Aorta (tissue), 5 donors: ENCODE measurements at places on chromosomes 5 and 9.

GRCh38 chr5:158807-159447 lies 32.4 kb upstream of the LRRC14B start:
- DNase-seq: peak; percentile 61

GRCh38 chr5:16935231-16936149 lies 598 bp downstream of the MYO10 start:
- DNase-seq: peak; percentile 69

GRCh38 chr5:175666216-175666615 lies 8.3 kb downstream of the HRH2 start:
- no peak for DNase-seq

DNA sequence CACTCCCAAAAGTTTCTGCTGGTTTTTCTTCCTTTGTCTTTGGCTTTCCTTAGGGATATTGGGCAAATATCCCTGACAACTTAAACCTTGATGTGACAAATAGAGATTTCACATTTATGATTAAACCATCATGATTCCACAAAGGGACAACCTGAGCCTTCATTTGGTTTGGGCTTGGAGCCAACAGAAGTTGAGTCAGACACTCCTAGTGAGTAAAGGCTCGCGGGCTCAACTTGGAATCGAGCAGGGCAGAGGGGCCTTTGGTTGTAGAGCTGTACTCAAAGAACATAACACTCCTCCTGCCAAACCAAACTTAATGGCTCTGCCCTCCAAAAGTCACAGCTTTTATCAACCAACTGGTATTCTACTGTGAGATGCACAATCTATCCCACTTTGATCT lies 290.2 kb upstream of the MAP3K1 start:
- no peak for DNase-seq

DNA sequence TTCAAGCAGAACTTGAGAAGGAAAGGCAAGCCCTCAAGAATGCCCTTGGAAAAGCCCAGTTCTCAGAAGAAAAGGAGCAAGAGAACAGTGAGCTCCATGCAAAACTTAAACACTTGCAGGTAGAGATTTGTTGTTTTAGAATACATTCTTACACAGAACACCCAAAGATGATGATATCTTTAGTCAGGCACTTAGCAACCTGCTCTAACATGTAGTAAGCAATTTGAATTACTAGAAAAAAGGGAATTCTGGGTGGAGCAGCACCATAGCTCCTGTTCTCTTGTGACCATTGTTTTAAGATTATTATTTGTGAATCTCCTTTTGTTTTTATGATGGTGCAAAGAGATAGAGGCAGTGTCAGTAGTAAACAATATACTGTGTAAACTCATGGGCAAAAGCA lies 63.1 kb downstream of the RAB14 start:
- DNase-seq: no peak

- DNase-seq: no peak
These were observed 347.8 kb downstream of the TRIM32 start for GRCh38 chr9:117034866-117035265.

DNA sequence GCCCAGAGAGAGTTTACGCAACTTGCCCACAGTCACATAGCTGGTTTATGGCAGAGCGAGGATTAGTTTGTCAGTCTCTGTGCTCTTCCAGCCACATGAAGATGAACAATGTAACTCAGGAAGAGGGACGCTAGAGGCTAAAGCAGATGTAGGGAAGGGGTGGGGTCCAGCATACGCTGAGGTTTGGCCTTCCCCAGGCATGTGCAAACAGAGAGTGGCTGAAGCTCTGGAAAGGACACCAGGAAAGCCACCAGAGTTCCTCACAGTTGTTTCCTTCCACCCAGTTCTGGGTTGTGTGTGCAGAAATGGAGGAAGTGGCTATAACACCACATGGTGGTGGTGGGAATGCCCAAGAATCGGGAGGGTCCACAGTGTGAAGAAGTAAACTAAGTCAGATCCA lies 60.0 kb downstream of the SNX18 start:
- no peak for DNase-seq

- no peak for DNase-seq
These were observed 3.7 kb downstream of the MYO10 start for GRCh38 chr5:16932401-16932800.
